Hair follicular keratinocyte (primary cell): ENCODE measurements at places on chromosomes 6 and 20. TPM values are rescaled to one million over a fixed set of nuclear protein-coding genes. Genes with fewer than 3 reads are reported as not detected.

The PGC gene
- not detected in 2 replicates for total RNA-seq

The MUCL3 gene
- not detected in 2 replicates for total RNA-seq

The RCAN2 gene
- total RNA-seq: 0.23 TPM in 1 of 2 replicates, not detected in the other

The HEY2 gene
- total RNA-seq: not detected in 2 replicates

The SNAP25 gene
- total RNA-seq: not detected in 2 replicates

The BFSP1 gene
- 2.2 and 4.3 TPM in 2 replicates for total RNA-seq

The HLA-DRA gene
- total RNA-seq: not detected in 2 replicates

The SLC17A2 gene
- total RNA-seq: not detected in 2 replicates

The CLPSL1 gene
- not detected in 2 replicates for total RNA-seq

The SEL1L2 gene
- not detected in 2 replicates for total RNA-seq

The GPR6 gene
- not detected in 2 replicates for total RNA-seq

The UBE2C gene
- total RNA-seq: 57.3 and 146 TPM in 2 replicates

The SMLR1 gene
- not detected in 2 replicates for total RNA-seq

The POPDC3 gene
- total RNA-seq: 13.8 and 20.1 TPM in 2 replicates

The TFAP2D gene
- total RNA-seq: not detected in 2 replicates

The LINC00237 gene
- not detected in 2 replicates for total RNA-seq
